H9 (cell line): ENCODE measurements at places on chromosomes 12 and 14. TPM values are rescaled to one million over a fixed set of nuclear protein-coding genes. Genes with fewer than 3 reads are reported as not detected.

DAO gene
- total RNA-seq, result not detected in 2 replicates

DNA sequence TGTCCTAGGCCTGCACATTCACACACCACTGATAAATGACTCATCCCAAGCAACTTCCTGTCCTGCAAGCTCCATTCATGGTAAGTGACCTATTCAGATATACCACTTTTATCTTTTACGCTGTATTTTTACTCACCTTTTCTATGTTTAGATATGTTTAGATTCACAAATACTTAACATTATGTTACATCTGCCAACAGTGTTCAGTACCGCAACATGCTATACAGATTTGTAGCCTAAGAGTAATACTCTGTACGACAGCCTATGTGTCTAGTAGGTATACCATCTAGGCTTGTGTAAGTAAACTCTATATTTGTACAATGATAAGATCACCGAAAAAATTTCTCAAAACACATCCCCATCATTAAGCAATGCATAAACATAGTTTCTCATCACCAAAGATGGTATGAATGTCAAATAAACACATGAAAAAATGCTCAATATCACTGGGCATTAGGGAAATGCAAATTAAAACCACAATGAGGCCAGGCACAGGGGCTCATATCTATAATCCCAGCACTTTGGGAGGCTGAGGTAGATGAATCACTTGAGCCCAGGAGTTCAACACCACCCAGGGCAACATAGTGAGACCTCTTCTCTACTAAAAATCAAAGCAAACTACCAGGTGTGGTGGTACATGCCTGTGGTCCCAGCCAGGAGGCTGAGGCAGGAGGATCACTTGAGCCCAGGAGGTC lies 20.7 kb downstream of the ATXN2 start:
- H3K4me1 ChIP-seq, result peaks cover 3% of the 10 kb centered on the region; the same call in 1 of the 2 replicates
- no peak overlapping the region for H3K27ac ChIP-seq
- H3K36me3 ChIP-seq, result peaks cover 6% of the 10 kb centered on the region; the same call in 1 of the 2 replicates
- no peaks in the 10 kb centered on the region for H3K27me3 ChIP-seq
- H3K4me3 ChIP-seq, result no peak overlapping the region

DNA sequence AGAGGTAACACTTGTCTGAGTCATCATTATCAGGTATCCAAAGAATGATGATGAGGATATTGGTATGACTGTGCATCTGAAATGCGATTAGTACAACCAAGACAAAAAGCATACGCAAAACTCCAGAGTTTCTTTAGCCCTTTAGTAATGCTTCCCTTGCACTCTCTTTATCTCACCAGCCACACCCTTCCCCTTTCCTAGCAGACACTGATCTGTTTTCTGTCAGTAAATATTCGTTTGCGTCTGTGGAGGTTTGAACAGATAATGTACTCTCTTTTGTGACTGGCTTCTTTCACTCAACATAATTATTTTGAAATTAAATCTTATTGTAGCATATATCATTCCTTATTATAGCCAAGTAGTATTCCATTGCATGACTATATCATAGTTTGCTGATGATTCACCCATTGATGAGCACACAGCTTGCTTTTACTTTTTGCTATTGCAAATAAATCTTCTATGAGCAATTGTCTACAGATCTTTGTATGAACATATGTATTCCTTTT lies 775.7 kb downstream of the SLC6A15 start:
- no peaks in the 10 kb centered on the region for H3K27me3 ChIP-seq
- no peak overlapping the region for H3K27ac ChIP-seq
- H3K4me1 ChIP-seq, result no peaks in the 10 kb centered on the region
- no peak for DNase-seq

GRCh38 chr12:7219599-7220243 lies 30.2 kb downstream of the PEX5 start:
- H3K36me3 ChIP-seq, result peaks cover 3% of the 10 kb centered on the region
- H3K4me3 ChIP-seq, result no peak overlapping the region
- DNase-seq, result peak; percentile 76
- no peaks in the 10 kb centered on the region for H3K27me3 ChIP-seq
- H3K4me1 ChIP-seq, result no peaks in the 10 kb centered on the region

DNA sequence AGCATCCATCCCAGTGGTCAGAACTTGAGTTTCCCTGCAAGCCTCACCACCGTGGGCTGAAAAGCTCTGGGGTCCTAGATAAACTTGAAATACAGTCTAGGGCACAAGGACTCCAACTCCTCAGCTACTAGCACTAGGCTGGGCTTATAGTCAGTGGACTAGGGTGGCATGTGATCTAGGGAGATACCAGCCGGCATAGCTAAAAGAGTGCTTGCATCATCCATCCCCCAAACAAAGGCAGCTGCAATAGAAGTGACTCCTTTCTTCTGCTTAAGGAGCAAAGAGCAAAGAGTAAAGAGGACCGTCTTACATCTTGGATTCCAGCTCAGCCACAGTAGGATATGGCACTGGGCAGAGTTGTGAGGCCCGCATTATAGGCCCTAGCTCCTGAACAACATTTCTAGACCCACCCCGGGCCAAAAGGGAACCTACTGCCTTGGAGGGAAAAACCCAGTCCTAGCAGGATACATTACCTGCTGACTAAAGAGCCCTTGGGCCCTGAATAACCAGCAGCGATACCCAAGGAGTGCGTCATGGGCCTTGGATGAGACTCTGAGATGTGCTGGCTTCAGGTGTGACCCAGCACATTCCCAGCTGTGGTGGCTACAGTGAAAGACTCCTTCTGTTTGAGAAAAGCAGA lies 17.9 kb upstream of the SOS2 start:
- H3K36me3 ChIP-seq, result peaks cover 13% of the 10 kb centered on the region; the same call in 2 of the 3 replicates
- no peak for DNase-seq
- H3K4me3 ChIP-seq, result no peak overlapping the region
- no peak overlapping the region for H3K27ac ChIP-seq
- no peaks in the 10 kb centered on the region for H3K27me3 ChIP-seq
- no peaks in the 10 kb centered on the region for H3K4me1 ChIP-seq

DNA sequence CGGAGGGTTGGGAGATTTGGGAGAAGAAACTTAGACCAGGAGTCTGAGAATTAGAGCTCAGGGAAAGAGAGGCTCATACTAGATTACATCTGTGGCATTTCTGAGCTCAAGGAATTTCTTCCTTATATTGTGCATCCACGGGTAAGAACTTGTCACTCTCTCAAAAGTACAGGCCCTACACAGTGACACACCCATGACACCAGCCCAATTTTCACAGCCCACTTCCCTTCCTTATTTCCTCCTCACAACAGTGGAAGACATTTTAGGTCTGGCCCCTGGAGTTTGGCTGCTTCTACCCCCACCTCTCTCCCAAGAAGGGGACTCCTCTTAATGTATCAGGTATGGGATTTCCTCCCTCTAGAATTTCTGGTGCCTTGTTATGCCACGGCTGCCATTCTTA lies 9.2 kb upstream of the ZNF385A start:
- H3K36me3 ChIP-seq, result peaks cover 5% of the 10 kb centered on the region; the same call in 2 of the 3 replicates
- H3K27me3 ChIP-seq, result no peaks in the 10 kb centered on the region
- peaks cover 8% of the 10 kb centered on the region for H3K4me1 ChIP-seq
- DNase-seq, result no peak
